ENCODE measurements at places on chromosomes 3 and 15.

DNA sequence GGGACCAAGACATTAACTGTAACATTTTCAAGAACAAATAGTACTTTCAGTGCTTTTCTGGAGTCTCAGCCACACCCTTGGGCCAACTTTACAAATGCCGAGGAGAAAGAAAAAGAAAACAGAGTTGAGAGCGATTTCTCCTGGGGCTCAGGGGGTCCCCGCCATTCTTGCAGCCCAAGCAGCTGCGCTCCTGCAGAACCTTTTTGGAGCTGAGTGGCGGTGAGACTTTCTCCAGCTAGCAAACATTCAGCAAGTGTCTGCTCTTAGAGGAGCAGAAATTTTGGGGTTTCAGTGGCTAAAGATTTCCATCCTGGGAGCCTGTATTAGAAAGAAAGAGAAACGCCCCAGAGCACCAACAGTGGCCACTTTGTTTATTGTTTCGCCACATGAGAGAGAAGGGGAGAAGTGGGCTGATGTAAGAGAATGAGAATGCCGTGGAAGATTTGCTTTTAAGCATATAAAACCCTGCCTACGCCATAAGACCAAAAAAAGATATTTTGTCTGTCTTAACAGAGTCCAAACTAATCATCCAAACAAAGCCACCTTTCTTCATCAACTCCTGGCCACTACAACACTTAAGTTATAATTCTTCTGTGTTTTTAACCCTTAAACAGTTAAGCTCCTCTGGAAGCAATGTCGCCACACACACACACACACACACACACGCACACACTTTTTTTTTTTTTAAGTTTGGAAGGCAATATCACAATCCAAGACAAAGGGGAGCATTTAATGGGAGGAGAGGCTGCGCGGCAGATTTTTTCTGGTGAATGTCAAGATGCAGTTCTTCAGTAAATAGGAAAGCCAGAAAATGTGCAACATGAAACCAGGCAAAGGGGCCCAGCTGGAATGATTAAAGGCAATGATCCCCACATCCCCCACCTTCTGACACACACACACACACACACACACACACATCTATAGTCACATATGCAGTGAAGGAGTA, 19.2 kb downstream of the EID1 start:
- no peak for DNase-seq

GRCh38 chr3:55826731-55827496, 339.8 kb upstream of the WNT5A start:
- DNase-seq, result no peak

DNA sequence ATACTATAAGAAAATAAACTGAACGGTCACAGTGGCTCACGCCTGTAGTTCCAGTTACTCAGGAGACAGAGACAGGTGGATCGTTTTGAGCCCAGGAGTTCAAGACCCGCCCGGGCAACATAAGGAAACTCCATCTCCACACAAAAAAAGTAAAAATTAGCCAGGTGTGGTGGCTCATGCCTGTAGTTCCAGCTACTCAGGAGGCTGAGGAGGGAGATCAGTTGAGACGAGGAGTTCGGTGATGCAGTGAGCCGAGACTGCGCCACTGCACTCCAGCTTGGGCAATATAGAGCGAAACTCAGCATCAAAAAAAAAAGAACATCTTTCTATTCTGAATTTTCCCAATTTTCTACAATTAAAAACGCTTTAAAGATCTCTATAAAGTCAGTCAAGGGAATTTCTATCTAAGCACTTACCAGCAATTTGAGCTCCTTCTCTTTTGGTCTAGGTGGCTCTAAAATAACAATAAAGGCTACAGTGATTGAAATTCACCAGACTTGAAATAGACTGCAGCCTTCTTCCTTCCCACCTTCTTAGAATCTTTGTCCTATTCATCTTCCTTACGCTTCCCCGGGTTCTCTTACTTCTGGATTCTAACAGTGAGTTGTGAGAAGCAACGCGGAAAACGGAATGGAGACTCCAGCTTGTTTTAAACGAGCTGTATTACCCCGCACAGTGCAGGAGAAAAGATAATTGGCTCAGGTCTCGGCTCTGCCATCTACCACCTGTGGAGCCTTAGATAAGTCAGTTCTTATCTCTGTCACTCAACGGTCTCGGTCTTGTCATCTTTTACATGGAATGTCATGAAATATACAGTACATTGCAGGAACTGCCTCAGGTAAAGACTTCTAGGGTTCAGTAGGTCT, 812 bp upstream of the SEC62 start:
- DNase-seq, result no peak

GRCh38 chr15:34783431-34783830, 11.9 kb downstream of the ACTC1 start:
- no peak for DNase-seq

- no peak for DNase-seq
Observed at GRCh38 chr3:14822670-14823390, 4.1 kb downstream of the FGD5 start.

GRCh38 chr3:193743702-193744047, 150.7 kb downstream of the OPA1 start:
- DNase-seq, result no peak

Data from stimulated activated effector memory CD8-positive, alpha-beta T cell treated with anti-CD3 and anti-CD28 coated beads, Interleukin-12 subunit alpha, Interleukin-12 subunit beta, amount 100 ng/mL, for 72 hours (primary cell).